CD4-positive, alpha-beta T cell treated with Interleukin-17A for 1 hour (primary cell): ENCODE measurements at places on chromosomes 3 and 15.

GRCh38 chr3:16085884-16086608, 88.4 kb upstream of the GALNT15 start:
- DNase-seq, result no peak

DNA sequence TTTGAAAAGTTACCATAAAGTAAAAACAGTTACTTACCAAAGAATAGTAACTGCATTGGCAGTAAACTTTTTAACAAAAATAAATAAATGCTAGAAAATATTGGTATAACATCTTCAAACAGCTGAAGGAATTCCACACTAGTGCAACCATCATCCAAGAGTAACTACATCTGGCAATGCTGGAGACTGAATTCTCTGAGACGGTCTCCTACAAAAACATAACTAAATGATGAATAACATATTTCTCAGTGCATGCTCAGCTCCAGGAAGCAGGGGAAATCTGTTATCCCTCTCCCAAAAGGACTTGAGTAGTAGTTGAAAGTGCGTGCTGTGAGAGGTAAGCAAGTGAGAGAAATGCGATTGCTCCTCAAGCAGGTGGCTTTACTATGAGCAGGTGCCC, 526.8 kb upstream of the CCDC54 start:
- DNase-seq, result no peak

GRCh38 chr3:141996437-141996836, 120.0 kb downstream of the ATP1B3 start:
- no peak for DNase-seq

GRCh38 chr3:99532246-99532645, 106.1 kb upstream of the COL8A1 start:
- DNase-seq, result no peak

DNA sequence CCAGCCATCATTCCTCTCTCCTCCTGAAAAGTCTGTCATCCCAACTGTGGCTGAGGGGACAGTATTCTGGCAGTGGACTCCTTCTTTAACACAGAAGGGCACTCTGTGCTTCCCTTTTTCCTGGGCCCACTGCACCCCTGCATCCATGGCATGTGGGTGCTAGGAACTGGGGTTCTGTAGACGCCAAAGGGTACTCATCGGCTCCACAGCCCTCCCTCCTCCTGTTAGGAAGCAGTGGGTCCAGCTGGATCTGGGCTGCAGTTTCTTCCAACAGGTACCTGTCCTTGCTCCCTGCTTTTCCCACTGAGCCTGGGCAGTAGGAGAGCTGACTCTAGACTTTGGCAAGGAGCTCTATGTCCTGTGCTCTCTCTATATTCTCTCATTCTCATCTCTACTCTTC, 6.4 kb upstream of the MANF start:
- no peak for DNase-seq
